ENCODE measurements at places on chromosomes 2 and 18.

- no peak for DNase-seq
Observed at GRCh38 chr2:219056176-219056895, 4.4 kb downstream of the IHH start.

- no peak for DNase-seq
Observed at GRCh38 chr2:148909114-148909513, 34.1 kb downstream of the KIF5C start.

DNA sequence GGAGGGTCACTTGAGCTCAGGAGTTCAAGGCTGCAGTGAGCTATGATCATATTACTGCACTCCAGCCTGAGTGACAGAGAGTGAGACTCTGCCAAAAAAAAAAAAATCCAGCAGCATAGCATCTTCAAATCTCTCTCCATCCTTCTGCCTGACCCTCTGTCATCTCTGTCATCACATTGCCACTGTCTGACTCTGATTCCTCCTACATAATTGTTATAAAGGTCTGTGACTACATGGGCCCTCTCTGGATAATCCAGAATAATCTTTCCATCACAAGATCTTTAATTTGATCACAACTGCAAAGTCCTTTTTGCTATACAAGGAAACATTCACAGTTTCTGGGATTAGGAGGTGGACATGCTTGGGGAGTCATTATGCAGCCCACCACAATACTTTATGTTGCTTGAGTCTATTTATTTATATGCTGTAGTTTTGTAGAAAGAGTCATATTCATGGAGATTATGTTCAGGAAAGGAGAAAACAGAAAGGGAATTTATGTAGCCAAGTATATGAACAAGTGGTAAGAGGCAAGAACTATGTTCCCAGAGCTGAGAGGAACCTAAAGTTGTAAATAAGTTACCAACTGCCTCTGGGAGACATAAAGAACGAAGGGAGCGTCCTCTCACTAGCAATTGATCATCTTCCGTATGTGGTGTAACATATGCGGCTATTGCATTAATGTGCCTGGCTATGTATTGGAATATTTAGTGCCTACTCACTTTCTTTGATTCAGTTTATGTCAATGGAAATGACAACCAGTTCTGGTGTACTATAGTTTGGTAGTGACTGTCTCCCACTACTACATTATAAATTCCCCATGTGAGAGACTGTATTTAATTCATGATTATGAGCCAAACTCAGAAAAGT lies 21.5 kb downstream of the RND3 start:
- no peak for DNase-seq

DNA sequence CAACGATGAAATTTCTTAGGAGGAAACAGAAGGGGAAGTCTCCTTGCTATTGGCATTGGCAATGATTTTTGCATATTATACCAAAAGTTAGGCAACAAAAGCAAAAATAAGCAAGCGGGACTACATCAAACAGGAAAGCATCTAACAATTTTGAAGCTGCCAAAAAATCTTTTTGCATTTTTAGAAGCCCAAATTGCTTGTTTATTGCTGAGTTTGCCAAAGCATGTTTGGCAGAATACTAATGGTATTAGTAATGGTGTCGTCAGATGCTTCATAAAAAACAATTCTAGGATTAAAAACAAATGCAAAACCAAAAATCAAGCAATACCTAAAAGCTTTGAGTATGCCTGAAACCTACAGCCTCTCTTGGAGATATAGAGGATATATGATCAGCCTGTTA lies 80.0 kb downstream of the GALR1 start:
- no peak for DNase-seq

DNA sequence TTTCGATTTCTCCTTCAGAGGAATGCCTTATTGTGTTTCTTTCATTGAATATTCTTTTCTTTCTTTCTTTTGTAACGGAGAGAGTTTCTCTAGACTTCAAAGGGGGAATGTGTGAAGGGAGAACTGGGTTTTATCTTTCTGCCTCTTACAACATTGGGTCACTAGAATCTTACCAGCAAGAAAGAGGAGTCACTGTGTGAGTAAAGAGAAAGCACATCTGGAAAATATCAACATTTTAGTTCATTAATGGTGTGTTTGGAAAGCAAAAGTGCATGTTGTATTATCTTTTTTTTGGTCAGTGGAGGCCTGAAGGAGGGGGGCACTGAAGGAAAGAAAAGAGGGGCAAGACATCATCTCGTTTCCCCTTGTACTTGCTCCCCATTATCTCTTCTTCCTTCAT lies 86.6 kb upstream of the THOC1 start:
- no peak for DNase-seq

All from NCI-H1436 treated with DMSO at 0.1 percent for 48 hours (cell line).